Subcutaneous preadipocyte (primary cell): ENCODE measurements at places on chromosomes 2 and 18. TPM values are rescaled to one million over a fixed set of nuclear protein-coding genes. Genes with fewer than 3 reads are reported as not detected.

Gene ACSL3
- 104 and 192 TPM in 2 replicates for total RNA-seq

Gene ST6GAL2
- total RNA-seq: under 0.01 TPM in 1 of 2 replicates, not detected in the other

Gene AGBL5
- total RNA-seq: 16.5 and 22.3 TPM in 2 replicates

Gene CD302
- 7.8 and 12.1 TPM in 2 replicates for total RNA-seq

Gene TUBB8B
- total RNA-seq: not detected in 2 replicates

Gene C2orf80
- total RNA-seq: not detected in 2 replicates

Gene EMILIN1
- 36.7 and 51.6 TPM in 2 replicates for total RNA-seq

Gene CCDC178
- total RNA-seq: not detected in 2 replicates

Gene ARHGAP28
- total RNA-seq: 9.4 and 10.7 TPM in 2 replicates

Gene PDE11A
- total RNA-seq: not detected in 2 replicates

Gene TSPYL6
- total RNA-seq: not detected in 2 replicates

Gene CAVIN2
- 20.6 and 30.9 TPM in 2 replicates for total RNA-seq

Gene PRKCE
- total RNA-seq: 11.8 and 18.8 TPM in 2 replicates

Gene PFN4
- total RNA-seq: 0.78 TPM in 1 of 2 replicates, not detected in the other

Gene TDRD15
- not detected in 2 replicates for total RNA-seq

Gene COLEC11
- total RNA-seq: 0.37 and 0.59 TPM in 2 replicates

Gene TEKT4
- not detected in 2 replicates for total RNA-seq

Gene CYBRD1
- 100 and 131 TPM in 2 replicates for total RNA-seq

Gene ATP5MC3
- 128 and 161 TPM in 2 replicates for total RNA-seq

Gene CKAP2L
- total RNA-seq: 8.5 and 16.8 TPM in 2 replicates

Gene UPP2
- not detected in 2 replicates for total RNA-seq

Gene SLC9A4
- not detected in 2 replicates for total RNA-seq

Gene ACAA2
- 42.4 and 55.1 TPM in 2 replicates for total RNA-seq

Gene PSME4
- total RNA-seq: 48.9 and 71.2 TPM in 2 replicates

Gene DSG1
- total RNA-seq: not detected in 2 replicates

Gene OR6B2
- total RNA-seq: not detected in 2 replicates

Gene TCF23
- total RNA-seq: not detected in 2 replicates

Gene BBS5
- total RNA-seq: 5.1 and 5.3 TPM in 2 replicates

Gene MSH2
- total RNA-seq: 16.2 and 30.5 TPM in 2 replicates

Gene RAD51AP2
- not detected in 2 replicates for total RNA-seq

Gene CHRND
- not detected in 2 replicates for total RNA-seq

Gene ESPNL
- total RNA-seq: 0.39 and 4.8 TPM in 2 replicates

Gene EVA1A
- total RNA-seq: 3.3 and 18.2 TPM in 2 replicates

Gene FAP
- 91.3 and 134 TPM in 2 replicates for total RNA-seq

Gene GCKR
- total RNA-seq: 0.73 TPM in 1 of 2 replicates, not detected in the other

Gene MREG
- 1.8 and 2.7 TPM in 2 replicates for total RNA-seq

Gene SLC40A1
- 0.39 and 0.73 TPM in 2 replicates for total RNA-seq

Gene NPPC
- not detected in 2 replicates for total RNA-seq

Gene ERICH2
- total RNA-seq: not detected in 2 replicates

Gene NT5DC4
- not detected in 2 replicates for total RNA-seq

Gene RTP5
- not detected in 2 replicates for total RNA-seq

Gene NEUROD1
- total RNA-seq: not detected in 2 replicates

Gene MYL12B
- 184 and 200 TPM in 2 replicates for total RNA-seq

Gene YPEL5
- total RNA-seq: 22.5 and 34.2 TPM in 2 replicates

Gene FOXD4L1
- total RNA-seq: under 0.01 TPM in 1 of 2 replicates, not detected in the other

Gene POTEJ
- total RNA-seq: not detected in 2 replicates

Gene CYS1
- total RNA-seq: 0.20 and 0.37 TPM in 2 replicates

Gene HOXD10
- 2.7 TPM in 1 of 2 replicates, not detected in the other for total RNA-seq

Gene TUBA4B
- not detected in 2 replicates for total RNA-seq

Gene KCNG2
- not detected in 2 replicates for total RNA-seq

Gene DAW1
- 2.0 and 5.5 TPM in 2 replicates for total RNA-seq

Gene CDC42EP3
- 0.73 and 11.9 TPM in 2 replicates for total RNA-seq

Gene CPLX4
- total RNA-seq: not detected in 2 replicates

Gene C18orf54
- 3.7 and 5.3 TPM in 2 replicates for total RNA-seq

Gene DTNA
- 24.6 and 31.6 TPM in 2 replicates for total RNA-seq

Gene SCYGR4
- not detected in 2 replicates for total RNA-seq

Gene PTRHD1
- total RNA-seq: 16.6 and 28.3 TPM in 2 replicates

Gene FAM124B
- total RNA-seq: not detected in 2 replicates

Gene TTLL4
- 12.1 and 15.1 TPM in 2 replicates for total RNA-seq
